Liver (tissue), 10 donors: ENCODE measurements at places on chromosomes 7 and 10.
A peak's percentile ranks its signal among the peaks of the same experiment; 100 is the strongest.

DNA sequence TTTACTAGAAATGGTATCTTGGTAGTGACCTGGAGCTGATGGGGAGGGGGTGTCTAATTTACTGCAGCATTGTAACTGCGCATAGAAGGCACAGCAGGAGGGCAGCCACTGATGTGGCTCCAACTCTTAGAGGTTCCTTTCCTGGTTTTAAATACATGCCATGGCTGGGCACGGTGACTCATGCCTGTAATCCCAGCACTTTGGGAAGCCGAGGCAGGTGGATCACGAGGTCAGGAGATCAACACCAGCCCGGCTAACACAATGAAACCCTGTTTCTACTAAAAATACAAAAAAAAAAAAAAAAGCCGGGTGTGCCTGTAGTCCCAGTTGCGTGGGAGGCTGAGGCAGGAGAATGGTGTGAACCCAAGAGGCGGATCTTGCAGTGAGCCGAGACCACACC, 19.2 kb upstream of the SEC61G start:
- no peak for DNase-seq

- DNase-seq = no peak
These were observed 69.9 kb downstream of the PTPRE start for GRCh38 chr10:127976701-127977356.

- DNase-seq = no peak
These were observed 52.6 kb upstream of the FAM180A start for GRCh38 chr7:135801045-135801693.

DNA sequence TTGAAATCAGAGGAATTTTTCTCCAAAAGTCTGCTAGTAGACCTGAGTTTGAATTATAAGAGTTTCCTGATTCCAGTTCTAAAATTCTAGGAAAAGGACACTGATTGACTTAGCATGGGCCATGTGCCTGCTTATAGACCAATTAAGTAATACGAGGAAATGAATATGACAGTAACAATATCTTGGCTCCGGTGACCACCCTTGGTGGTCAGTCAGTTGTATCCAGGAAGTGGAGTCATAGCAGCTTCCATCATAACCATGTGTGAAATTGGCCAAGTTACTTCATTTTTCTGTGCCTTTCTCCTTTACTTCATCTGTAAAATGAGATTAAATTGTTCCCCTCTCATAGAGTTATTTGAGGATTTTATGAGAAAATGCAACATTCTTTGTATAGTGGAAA, 66.9 kb downstream of the MTPAP start:
- no peak for DNase-seq

- no peak for DNase-seq
These were observed 99.9 kb upstream of the IKZF1 start for GRCh38 chr7:50204581-50204980.

DNA sequence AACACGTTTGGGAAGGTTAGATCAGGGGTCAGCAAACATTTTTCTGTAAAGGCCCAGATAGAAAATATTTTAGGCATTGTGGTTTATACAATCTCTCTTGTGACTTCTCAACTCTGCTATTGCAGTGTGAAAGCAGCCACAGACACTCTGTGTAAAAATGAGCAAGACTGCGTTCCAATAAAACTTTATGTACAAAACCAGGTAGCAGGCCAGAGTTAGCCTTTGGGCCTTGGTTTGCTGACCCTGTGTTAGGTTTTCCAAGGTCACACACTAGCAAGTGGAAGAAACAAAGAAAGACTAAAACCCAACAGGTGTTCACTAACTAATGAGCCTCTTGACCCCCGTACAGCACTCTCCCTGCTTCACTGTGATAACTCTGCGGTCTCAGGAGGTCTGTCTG, 14.9 kb upstream of the PAXIP1 start:
- no peak for DNase-seq

GRCh38 chr7:81519886-81520285, 250.0 kb downstream of the HGF start:
- DNase-seq = no peak

DNA sequence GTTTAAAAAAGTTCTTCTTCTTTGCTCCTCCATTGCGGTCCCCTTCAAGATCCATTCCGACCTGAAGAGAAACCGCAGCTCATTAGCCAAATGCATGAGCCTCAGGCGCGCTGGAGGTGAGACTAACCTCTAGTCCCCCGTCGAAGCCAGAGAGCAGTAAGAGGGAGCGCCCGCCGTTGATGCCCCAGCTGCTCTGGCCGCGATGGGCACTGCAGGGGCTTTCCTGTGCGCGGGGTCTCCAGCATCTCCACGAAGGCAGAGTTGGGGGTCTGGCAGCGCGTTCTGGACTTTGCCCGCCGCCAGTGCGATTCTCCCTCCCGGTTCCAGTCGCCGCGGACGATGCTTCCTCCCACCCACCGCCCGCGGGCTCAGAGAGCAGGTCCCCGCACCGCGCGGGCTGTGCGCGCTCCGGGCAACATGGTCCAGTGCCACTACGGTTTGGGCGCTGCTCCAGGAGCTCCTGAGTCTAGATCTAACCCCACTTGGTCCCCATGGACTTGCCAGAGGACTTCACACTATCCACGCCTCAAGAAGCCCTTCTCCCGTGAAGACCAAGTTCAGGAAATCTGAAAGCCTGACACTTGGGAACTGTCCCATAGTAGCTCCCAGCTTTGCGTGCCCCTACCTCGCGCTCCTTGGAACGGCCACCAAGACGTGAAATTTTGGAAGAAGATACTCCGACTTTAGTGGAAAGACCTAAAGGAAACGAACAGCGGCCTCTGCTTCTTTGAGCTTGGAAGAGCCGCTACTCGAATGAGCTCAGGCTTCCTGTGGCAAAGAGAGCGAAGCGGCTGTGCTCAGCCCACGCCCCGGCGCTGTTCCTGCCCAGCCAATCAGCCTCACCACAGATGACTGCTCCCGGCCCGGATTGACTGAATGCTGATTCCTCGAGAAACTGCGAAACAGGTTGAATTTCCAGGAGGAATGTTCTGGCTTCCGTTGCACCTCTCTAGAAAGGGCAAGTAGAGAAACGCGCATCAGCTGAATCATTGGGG, at the start of gene ABCB1:
ABCB1 (minus strand) TSS at position 755 of the 995 bp plus-strand sequence; CDS start at position 55, 700 bp downstream.
- peak; percentile 41 for DNase-seq

GRCh38 chr10:84607044-84607443, 278.7 kb downstream of the CCSER2 start:
- no peak for DNase-seq

- peak; percentile 36 for DNase-seq
These were observed 46.4 kb downstream of the ELFN1 start for GRCh38 chr7:1716263-1717094.

- DNase-seq = no peak
These were observed 16.5 kb downstream of the SPAM1 start for GRCh38 chr7:123941391-123942180.

DNA sequence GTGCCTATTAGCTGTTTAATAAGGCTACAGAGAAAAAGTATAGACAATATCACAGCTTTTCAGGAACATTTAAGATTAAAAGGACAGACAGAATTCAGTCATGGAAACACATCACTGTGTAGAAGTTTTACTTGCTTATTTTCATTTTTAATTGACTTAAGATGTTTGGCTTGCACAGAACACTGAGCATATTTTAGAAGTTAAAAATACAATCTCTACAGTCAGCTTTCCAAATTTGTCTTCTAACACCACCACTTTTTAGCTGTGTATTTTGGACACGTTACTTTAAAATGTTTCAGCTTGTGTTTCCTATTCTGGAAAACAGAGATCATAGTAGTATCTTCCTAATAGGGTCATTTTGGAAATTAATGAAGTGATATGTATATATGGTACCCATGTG, 11.8 kb downstream of the CFAP69 start:
- no peak for DNase-seq

DNA sequence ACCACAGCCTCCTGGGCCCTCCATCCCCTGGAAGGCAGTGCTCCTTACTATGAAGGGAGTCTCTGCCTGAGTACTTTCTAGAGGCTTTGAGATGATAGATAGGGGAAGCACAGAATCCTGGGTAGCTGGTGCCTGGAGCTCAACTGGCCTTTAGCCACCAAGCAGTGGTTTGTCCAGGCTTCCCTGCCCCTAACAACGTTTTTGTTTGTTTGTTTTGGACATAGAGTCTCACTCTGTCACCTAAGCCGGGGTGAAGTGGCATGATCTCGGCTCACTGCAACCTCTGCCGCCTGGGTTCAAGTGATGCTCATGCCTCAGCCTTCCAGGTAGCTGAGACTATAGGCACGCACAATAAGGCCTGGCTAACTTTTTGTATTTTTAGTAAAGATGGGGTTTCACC, 289.4 kb downstream of the PLXNA4 start:
- no peak for DNase-seq

DNA sequence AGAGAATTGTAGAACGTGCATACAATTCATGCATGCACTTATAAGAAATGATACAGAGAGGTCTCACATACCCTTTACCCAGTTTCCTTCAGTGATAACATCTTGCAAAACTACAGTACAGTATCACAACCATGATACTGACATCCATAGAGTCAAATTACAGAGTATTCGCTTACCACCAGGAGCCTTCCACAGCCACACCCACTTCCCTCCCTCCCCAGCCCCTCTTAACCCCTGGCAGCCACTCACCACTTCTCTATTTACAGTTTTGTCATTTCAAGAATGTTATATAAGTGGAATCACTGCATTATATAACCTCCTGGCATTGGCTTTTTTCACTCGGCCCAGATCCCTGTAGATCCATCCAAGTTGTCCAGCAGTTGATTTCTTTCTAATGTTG, 143.8 kb downstream of the ZNF248 start:
- DNase-seq = no peak

DNA sequence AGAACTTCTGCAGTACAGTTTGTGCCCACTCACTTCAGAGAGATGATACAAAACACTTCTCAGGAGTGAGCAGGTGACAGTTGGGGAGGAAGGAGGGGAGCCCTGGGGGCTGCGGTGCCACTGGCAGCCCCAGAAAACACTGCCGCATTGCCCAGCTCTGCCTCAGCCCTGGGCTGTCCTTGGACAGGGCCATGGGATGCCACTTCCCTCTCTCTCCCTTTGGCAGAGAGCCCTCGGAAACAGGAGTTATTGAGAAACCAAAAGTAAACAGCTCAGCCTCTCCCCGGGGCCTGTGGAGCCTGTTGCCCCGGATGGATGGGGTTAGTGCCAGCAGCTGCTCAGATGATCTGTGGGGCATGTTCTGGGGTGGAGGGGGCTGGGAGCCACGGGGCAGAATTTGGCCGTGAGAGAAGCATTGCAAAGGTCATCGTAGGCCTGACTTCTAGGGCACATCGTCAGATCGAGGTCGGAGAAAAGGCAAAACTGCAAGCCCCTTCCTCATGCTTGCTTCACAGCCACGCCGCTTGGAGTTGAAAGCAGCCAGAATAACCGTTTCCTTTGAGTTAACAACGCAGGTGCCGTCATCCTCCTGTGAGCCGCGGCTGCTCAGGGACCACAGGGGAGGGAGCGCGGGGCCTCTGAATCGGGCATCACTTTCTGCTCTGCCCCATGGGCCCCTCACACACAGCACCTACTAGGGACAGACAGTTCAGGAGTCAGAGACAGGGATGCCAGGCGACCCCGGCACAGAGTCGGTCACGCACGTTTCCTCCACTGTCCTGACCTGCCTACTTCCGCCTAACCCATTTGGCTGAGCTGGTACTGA, 256.4 kb downstream of the CAMK1D start:
- DNase-seq = peak; percentile 64

DNA sequence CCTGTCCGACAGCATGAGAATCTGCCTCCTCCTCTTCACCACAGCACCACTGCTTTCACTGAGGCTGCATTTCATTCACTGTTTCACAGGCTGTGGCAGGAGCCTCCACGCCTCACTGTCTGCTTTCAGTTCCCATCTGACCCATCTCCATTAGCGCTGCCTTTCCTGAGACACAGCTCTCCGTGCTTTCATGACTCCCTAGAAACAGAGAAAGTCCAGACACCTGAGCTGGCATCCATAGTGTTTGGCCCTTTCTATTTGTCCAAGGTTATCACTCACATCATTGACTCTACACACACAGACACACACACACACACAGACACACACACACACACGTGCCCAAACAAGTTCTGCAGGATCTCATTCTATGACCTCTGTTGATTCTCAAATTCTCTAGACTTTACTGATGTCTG, 5.2 kb downstream of the LGI1 start:
- no peak for DNase-seq

- DNase-seq = no peak
These were observed 90.7 kb upstream of the CAPZA2 start for GRCh38 chr7:116771640-116772039.

DNA sequence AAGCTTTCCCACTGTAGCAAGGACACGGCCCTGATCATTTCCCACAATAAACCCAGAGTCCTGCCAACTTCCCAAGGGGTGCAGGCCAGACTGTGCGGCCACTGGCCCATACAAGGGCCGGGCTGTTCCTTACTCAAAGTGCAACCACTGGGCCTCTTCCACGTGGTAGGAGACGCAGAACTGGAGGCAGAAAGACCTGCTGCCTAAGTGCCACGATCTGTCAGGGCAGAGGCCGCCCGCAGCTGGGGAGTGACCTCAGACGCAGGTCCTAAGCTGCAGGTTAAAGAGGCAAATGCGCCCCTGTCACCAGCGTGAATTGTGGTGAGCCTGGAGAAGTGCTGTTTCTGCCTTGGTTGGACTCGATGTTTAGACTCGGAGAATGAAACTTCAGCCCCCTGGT, 26.2 kb downstream of the GPER1 start:
- DNase-seq = no peak

DNA sequence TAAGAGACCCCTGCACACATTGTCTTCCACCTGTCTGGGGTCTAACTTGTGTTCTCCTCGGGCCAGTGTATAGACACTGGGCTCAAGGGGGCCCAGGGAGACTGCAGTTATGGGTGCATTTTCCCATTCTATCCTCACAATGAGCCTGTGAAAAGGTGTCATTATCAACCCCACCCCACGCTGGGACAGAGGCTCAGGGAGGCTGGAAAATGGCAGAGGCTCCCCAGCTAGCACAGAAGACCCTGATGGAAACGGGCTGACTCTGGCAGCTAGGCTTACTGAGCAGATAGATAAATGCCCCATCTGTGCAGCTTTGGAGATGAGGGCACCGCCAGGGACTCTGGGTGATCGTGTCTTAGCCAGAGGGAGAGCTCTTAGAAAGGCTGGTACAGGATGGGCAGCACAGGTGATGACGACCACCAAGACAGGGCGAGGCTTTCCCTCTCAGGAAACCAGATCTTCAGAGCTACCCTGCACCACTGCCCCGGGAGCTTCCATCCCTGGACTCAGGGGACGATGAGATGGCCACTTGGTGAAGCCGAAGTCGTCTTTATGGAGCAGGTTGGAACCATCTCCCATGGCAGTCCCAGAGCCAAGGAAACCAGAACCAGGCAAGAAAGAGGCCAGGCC, 58.2 kb upstream of the CHST15 start:
- DNase-seq = no peak

DNA sequence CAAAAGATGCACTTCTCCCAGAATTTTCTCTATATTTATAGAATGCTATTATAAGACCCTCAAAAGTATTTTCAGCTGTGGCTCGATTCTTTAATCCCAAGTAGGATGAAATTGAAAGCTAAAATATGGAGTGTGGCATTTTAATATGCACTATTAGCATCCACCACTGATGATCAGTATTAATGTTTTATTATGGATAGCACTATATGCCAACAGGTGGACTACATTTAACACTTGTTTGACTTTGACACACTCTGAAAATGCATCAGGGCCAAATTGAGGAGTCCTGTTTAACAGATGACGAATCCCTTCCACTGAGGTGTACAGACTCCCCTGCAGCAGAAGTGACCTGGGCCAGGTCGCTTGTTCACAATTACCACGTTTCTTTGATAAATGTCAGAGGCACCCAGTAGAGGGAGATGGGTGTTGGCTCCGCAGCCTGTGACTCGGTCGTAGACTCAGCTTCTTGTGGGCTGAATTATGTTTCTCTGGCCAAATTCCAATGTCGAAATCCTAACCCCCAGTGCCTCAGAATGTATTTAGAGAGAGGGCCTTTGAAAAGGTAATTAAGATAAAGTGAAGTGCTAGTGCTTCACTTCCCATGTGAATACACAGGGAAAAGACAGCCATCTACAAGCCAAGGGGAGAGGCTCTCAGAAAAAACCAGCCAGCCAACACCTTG, 48.1 kb downstream of the WIPF3 start:
- DNase-seq = no peak
